ENCODE measurements at places on chromosomes 7 and 10.

DNA sequence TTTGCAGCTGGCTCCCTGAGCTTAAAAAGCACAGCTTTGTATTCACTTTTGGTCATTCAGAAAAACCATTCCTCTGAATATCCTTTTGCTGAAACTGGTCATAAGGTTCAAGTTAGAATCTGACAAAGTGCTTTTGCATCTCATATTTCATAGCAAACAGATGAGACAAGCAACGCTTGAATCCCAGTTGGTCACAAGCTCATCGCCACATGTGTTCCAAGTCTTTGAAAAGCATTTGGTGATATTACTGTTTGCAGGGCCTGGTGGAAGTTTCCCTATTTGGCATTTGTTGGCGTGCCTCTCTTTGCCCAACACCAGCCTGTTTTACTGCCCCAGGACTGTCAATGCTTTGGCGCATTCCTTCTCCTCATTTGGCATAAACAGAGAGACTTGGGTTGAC is 10.3 kb downstream of the TACC2 start:
- no peak for DNase-seq

DNA sequence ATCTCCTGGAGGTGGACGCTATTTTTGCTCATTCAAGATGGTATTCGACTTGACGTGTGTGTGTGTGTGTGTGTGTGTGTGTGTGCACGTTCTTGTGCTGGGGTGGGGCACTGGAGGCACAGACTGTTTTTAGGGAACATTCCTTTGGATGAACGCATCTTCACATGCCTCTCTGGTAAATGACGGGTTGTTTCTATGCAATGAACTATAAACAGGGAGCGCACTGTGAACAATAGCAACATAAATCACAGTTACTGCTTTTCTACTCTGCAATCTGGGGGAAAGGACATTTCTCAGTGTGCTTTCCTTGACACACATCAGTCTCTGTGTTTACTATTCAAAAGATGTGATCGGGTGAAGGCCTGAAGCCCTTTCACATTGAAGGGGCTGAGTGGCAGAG is 120.1 kb upstream of the PITRM1 start:
- DNase-seq: no peak

GRCh38 chr7:46542076-46542475 is 621.0 kb upstream of the IGFBP3 start:
- DNase-seq: no peak

GRCh38 chr10:132596742-132597279 is 59.2 kb downstream of the INPP5A start:
- DNase-seq: no peak

GRCh38 chr10:43249151-43249961 is 17.5 kb downstream of the RASGEF1A start:
- DNase-seq: no peak

- DNase-seq: no peak
Observed at GRCh38 chr7:129968592-129969383, 16.0 kb upstream of the UBE2H start.

DNA sequence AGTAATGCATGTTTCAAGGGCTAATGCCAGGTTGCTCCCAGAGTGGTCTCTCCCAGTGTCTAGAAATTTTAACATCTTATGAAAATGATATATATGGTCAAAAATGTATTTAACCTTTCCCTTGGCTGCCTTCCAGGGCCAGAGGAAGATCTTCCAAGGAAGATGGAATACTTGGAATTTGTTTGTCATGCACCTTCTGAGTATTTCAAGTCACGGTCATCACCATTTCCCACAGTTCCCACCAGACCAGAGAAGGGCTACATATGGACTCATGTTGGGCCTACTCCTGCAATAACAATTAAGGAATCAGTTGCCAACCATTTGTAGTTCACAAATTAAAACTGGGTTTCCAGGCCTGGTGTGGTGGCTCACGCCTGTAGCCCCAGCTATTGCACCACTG is 9.0 kb downstream of the GATAD1 start:
- DNase-seq: no peak

DNA sequence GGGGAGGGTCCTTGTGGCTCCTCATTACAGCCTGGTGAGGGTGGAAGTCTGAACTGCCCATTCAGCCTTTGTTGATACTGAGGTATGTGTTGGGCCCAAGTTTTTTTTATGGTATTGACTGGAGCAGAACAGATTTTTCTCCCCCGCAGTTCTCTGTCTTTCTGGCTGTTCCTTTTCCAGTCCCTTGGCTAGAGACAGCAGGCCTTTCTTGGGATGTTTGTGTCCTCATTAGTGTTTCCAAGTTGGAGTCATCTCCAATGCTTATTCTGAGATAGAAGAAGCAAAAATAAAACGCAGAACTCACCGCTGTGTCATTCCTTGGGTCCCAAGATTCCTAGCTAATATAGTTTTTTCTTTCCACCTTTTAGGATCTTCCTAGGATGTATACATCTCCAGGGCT is 193.3 kb downstream of the RAMP3 start:
- no peak for DNase-seq

DNA sequence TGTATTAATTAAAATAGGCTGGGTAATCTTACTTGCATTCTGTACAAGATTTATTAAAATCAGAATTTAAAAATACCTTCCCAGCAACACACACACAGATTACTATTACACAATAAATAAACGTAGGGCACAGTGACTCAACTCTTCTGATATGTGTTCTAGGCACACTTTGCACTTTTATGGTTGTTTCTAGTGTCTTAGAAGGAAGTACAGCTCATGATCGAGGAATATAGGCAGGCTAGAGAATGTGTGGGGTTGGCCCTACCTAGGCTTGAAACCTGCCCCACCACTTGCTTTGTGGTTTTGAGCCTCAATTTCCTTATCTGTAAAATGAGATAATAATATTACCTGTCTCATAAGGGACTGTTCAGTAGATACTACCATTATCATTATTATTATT is 30.5 kb downstream of the ARMC3 start:
- no peak for DNase-seq

DNA sequence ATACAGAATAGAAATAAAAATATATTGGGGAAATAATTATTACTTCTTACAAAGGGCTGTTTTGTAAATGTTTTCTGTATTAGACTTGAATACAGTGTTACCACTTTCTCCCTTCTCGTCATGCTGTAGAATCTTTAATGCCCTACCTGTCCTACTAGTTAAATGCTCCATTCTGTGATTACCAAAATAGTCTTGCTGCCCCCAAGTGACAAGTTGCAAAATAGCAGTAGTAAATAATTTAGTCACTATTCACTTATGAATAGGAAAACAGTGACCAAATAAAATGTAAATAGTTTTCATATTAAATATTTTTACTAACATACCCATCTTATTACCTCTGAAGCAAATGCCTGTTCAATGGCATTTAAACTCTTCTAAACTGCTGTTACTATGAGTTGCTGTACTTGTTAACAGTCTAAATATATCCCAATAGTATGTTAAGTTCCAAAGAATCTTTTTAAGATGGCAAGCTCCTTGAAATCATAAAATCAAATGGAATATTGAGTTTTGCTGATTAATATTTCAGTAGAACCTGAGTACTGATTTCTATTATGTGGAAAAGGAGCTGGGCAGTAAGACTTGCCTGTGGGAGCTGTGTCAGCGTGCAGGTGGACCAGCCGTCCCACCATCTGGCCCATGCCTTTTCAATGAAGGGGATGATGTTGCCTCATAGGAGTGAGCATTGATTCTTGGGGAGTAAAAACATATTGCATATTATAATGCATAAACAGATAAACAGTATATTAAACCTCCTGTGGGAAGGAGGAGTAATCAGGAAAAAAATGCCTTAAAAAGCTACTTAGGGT is 18.1 kb upstream of the OIT3 start:
- DNase-seq: no peak

GRCh38 chr10:84214046-84214572 is 11.2 kb downstream of the LRIT2 start:
- no peak for DNase-seq

GRCh38 chr10:26448292-26448691 is 10.2 kb downstream of the APBB1IP start:
- no peak for DNase-seq

DNA sequence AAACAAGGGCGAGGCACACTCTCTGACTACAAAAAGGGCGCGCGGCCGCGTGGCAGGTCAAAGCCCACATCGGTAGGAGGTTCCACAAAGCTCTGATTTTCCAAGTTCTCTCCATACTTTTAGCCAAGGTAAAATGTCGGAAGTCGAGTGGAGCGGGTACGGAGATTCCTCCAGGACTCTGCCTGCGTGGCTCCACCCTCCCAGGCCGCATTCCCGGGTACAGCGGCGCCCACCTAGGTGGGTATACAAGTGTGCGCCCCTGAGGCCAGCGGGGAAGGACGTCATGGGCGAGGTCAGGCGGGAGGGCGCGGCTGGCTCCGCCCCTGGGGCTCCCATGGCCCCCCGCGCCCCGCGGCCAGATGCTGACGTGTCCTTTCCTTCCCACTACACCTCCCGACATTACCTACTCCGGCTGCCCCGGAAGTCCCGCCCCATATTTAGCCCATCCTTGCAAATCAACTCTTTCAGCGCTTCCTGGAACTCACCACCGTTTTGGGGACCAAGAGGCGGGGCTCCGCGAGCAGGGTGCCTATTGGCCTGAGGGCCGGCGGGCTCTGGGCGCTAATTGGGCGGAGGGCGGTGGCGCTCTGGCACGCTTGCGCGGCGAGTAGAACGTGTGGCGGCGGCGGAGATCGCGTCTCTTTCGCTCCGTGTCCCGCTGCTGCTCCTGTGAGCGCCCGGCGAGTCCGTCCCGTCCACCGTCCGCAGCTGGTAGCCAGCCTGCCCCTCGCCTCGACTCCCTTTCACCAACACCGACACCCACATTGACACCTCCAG is at the start of gene SND1:
TSS of gene SND1 (plus strand) at position 639 of the 777 bp plus-strand sequence. CDS start 180 bp downstream, outside the sequence.
- peak; percentile 99 for DNase-seq

- no peak for DNase-seq
Observed at GRCh38 chr10:114471906-114472876, 67.9 kb upstream of the AFAP1L2 start.

DNA sequence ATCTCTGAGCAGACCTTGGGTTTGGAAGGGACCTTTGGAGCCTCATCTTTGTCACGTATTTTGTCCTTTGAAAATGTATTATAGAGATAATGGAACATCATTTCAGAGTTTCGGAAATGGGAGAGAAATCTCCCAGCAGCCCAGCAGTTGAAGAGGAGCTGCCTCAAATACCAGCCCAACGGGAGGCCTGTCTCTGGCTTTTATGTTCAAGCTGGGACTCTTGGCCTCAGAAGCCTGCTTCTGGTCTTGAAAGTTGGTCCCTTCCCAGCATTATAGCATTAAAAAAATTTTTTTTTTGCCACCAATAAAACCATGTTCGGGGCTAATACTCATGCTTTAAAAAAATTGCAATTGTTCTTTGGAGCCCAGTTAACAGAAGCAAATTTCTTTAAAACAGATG is 73.4 kb upstream of the CTBP2 start:
- DNase-seq: no peak

DNA sequence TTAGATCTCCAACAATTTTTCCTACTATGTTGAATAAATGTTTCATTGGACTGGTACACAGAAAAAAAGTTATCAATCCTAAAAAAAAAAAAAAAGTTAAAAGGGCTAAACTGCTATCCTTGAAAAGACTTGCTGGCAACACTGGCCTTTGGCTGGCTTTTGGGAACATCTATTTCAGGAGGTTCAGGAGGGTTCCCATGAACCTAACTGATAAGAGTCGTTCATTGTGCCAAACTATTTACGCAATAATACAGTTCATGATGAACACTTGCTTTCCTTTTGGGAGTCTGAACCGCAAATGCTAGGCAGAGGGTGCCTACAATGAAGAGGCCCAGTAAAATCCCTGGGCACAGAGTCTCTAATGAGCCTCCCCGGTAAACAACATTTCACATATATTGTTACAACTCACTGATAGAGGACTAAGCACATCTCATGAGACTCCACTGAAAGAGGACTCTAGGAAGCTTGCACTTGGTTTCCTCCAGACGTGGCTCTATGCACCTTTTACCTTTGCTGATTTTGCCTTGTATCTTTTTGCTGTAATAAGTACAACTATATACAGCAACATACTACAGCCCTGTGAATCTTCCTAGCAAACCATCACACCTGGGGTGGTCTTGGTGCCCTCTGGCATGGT is 45.0 kb downstream of the ZFAND4 start:
- DNase-seq: no peak

- no peak for DNase-seq
Observed at GRCh38 chr10:26438534-26439341, 597 bp downstream of the APBB1IP start.

DNA sequence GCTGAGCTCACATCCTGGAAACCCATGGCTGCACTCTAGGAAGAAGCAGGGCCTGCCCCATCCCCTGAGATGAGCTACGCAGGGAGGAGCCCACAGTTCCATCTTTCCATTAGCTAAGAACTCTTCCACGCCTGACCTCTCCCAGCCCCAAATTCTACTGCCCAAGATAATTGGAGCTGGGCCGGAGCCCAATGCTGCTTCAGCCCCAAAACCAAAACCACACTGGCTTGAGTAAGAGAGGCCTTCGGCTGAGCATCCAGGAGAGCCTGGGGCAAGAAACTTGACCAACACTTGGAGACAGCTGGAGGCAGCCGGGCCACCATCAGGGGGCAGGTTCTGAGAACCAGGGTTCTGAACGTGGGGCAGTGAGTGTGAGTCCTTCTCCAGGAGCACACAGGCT is 116.1 kb upstream of the ZMIZ1 start:
- DNase-seq: no peak

DNA sequence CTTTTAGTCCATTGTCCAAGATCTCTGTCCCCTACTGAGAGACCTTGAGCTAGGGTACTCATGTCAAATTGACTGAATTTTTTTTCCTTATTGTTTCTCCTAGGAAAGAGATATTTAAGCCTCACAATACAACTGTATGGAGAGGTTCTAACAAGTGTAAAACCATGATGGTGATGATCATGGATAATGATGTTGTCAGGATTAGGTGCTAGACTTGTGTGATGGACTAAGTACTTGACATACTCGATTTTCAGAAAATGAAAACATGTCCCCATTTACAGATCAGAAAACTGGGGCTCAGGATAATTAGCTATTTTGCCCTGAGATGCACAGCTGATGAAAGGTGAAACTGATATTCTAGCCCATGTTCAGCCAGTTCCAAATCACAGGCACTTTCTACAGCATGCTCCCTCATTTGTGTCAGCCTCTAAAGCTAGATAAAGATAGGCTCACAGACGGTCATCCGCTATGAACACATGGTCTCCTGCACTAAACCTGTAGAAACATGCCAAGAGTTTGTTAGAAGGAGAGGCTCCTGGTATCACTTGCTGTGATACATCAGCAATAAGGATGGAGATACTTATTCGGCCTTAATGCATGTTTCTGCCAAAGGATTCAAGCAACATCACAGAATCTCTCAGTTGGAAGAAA is 67.6 kb downstream of the CREB3L2 start:
- no peak for DNase-seq

GRCh38 chr7:30934732-30935568 is 23.3 kb downstream of the AQP1 start:
- DNase-seq: no peak

DNA sequence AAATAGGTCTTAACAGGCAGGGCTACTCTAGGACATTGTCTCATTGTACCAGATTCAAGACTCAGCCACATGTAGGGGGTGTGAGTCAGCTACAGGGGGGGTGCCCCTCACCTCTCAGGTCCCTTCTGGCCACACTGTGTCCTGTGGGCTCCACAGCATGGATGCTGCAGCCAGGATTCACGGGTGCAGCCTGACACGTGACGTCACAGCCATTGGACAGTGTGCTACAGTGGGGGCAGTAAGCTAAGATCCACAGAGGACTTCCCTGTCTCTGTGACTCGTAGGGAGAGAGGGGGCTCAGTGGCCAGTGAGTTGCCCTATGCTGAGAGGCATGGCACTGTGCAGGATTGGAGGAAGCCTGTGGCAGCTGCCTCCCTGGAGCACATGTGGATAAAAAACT is 77.9 kb downstream of the TMEM178B start:
- DNase-seq: no peak

Measured in dorsolateral prefrontal cortex (tissue), 122 donors.